Karpas-422 (cell line): ENCODE measurements at places on chromosomes 2 and 18. TPM values are rescaled to one million over a fixed set of nuclear protein-coding genes. Genes with fewer than 3 reads are reported as not detected.
A peak's percentile ranks its signal among the peaks of the same experiment; 100 is the strongest.

GRCh38 chr18:13587937-13588336, 138.4 kb downstream of the FAM210A start:
- DNase-seq = no peak
- H3K36me3 ChIP-seq = no peaks in the 10 kb centered on the region
- H3K4me1 ChIP-seq = peaks cover 88% of the 10 kb centered on the region
- no peaks in the 10 kb centered on the region for H3K27me3 ChIP-seq

DNA sequence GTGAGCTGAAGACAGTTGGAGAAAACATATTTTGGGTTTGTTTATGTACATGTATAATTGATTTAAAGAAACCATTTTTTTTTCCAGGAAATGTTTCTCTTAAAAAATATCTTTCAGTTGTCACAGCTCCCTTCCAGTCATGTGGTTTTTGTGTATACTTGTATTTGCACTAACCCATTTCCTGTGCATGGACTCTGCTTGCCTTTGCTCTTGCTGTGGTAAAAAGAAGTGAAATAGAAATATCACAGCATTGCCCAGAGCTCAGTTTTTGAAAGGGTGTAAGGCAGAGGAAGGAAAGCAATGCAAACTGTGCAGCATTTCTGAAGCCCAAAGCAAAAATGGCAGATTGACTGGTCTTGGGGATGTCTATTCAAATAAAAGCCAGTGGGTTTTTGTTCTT, 10.4 kb upstream of the DOCK10 start:
- no peaks in the 10 kb centered on the region for H3K27me3 ChIP-seq
- no peaks in the 10 kb centered on the region for H3K4me1 ChIP-seq
- no peak overlapping the region for H3K27ac ChIP-seq
- H3K4me3 ChIP-seq = no peak overlapping the region
- no peaks in the 10 kb centered on the region for H3K36me3 ChIP-seq

DNA sequence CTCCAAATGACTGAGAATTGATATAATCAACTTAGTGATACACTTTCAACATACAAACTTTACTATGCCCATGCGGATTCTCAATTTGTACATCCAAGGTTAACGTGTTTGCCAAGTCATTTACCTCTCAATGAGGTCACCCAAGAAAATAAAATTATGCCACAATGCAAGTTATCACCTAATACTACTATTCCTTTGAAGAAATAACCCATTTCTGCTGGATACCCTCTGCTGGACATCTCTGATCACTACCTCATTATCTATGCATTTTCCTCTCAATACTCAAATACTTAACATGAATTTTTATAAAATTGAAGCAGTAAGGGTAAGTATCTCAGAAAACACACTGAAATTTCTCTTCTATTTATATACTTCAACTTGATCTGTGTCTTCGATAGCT, 12.7 kb downstream of the HNRNPLL start:
- H3K4me3 ChIP-seq = no peak overlapping the region
- DNase-seq = no peak
- peaks cover 76% of the 10 kb centered on the region for H3K4me1 ChIP-seq
- no peaks in the 10 kb centered on the region for H3K27me3 ChIP-seq
- peak overlapping the region; percentile 70 for H3K27ac ChIP-seq

DNA sequence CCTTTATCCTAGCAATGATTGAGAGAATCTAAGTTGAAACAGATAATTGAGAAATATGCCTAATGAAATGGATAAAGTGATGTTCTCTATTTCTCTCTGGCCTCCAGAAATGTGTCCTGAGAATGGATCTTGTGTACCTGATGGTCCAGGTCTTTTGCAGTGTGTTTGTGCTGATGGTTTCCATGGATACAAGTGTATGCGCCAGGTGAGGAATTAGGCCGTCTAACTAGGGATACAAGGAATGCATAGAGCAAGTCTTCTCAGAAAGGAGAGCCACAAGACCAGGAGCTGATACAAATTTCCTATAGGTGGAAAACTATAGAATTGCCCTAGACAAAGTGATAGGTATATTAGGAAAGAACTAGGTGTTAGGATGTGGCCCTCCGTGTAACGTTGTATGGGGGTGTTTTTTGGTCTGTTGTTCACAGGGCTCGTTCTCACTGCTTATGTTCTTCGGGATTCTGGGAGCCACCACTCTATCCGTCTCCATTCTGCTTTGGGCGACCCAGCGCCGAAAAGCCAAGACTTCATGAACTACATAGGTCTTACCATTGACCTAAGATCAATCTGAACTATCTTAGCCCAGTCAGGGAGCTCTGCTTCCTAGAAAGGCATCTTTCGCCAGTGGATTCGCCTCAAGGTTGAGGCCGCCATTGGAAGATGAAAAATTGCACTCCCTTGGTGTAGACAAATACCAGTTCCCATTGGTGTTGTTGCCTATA, 592 bp upstream of the CAD start:
- no peak for DNase-seq
- H3K27ac ChIP-seq = peak overlapping the region; percentile 86; the same call in 1 of the 2 replicates
- peak overlapping the region; percentile 75 for H3K4me3 ChIP-seq
- H3K36me3 ChIP-seq = peaks cover 37% of the 10 kb centered on the region
- H3K27me3 ChIP-seq = no peaks in the 10 kb centered on the region
- peaks cover 51% of the 10 kb centered on the region for H3K4me1 ChIP-seq

DNA sequence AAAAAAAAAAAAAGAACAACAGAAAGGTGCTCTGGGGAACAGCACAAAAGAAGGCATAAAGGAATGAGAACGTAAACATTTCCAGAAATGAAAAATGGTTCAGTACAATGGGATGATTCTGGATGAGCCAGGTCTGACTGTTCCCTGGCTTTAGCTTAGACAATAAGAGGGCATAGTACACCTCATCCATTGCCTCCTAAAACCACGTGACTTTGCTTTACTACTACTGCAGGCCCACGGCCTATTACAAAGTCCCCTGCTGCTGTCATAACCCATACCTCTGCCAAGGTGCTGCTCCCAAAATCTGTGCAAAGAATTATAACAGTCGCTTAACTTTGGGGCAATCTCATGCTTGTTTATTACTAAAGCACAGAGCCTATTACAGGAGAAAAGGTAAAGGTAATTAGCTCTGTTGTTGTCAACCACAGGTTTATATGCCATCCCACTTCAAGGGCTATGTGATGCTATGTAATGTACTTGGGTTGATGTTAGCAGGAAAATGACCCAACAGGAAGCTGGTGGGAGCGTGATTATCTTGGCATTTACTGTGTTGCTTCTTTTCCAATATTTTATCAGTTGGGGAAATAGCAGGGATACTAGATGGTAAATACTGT, 26.8 kb downstream of the STK17B start:
- no peak for DNase-seq
- no peaks in the 10 kb centered on the region for H3K27me3 ChIP-seq
- H3K4me3 ChIP-seq = no peak overlapping the region
- no peak overlapping the region for H3K27ac ChIP-seq

DNA sequence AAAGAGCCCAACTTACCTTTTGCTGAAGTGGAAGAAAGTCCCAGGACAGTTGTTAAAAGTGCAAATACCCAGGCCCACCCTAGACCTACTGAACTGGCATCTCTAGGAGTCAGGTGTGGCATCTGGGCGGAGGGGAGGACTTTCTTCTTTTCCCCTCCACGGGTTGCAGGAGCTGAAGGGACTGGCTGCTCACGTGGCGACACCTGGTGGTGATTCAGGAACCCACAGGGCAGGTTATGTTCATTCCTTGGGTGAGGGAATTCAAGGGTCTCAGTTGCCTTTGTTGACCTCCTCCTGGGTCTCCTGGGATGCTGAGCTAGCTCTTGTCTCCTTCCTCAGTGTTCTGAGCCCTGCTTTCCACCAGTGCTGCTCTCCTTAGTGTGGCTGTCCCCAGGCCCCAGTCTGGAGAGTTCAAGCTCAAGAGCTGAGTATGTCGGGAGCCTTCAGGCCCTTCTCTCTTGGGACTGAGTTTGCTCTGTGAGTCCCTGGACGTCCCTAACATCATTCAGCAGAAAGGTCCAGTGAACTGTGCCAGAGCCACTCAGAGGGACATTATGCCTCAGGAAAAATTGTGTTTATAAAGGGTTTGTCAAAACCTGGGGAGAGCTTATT, 56.9 kb downstream of the DYSF start:
- peak; percentile 89 for DNase-seq
- H3K36me3 ChIP-seq = no peaks in the 10 kb centered on the region
- H3K4me1 ChIP-seq = no peaks in the 10 kb centered on the region

DNA sequence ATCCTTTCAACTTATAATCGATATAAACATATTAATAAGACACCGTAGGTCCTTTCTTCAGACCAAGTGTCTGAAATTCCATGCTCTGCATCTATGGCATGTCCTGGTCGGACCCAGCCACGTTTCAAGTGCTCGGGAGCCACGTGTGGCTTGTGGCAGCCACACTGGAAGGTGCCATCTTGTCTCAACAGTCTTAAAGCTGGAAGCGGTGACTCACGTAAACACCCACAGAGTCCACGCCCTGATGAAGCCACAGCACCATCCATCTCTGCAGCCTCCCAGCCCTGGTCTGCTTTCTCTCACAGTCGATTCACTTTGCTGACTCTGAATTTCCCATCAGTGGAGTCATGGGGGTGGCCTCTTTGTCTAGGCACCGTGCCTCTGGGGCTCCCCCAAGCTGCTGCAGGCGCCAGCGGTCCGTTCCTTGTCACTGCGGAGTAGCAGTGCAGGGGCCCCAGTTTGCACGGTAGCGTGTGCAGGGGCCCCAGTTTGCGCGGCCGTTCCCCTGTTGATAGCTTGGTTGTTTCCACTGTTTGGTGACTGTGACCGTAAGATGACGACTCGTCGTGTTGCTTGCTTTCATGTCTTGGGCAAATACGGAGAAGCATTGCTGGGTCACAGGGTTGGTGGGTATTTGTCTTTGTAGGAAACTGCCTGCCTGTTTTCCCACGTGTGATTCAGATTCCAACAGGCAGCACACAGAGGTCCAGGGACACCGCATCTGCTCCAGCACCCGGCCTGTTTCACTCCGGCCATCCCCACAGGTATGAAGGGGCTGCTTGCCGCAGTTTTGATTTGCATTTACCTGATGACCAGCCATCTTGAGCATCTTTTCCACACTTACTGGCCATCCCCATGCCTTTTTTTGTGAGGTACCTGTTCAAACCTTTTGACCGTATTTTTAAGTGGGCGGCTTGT, 240.3 kb downstream of the HDAC4 start:
- no peak overlapping the region for H3K4me3 ChIP-seq
- no peak overlapping the region for H3K27ac ChIP-seq
- H3K36me3 ChIP-seq = no peaks in the 10 kb centered on the region; the same call in 1 of the 2 replicates
- no peak for DNase-seq
- no peaks in the 10 kb centered on the region for H3K27me3 ChIP-seq

DNA sequence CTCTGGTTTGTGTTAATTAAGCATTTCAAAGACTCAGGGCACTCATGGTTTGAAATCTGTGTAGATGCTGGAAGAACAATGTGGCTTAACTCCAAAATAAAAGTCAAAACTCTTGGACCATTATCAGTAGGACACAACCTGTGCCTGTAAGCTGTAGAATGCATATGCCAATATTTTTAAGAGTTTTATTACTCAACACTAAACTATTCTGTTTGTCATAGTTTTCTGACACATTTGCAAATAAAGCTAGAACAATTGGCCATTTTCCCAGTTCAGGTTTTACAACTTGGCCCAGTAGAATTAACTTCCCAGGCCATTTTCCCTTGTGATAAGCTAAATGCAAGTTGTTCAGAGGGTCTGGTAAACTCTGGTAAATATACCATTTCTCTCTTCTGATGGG, 713.1 kb downstream of the CBLN2 start:
- no peak overlapping the region for H3K4me3 ChIP-seq
- no peak overlapping the region for H3K27ac ChIP-seq
- no peaks in the 10 kb centered on the region for H3K4me1 ChIP-seq

DNA sequence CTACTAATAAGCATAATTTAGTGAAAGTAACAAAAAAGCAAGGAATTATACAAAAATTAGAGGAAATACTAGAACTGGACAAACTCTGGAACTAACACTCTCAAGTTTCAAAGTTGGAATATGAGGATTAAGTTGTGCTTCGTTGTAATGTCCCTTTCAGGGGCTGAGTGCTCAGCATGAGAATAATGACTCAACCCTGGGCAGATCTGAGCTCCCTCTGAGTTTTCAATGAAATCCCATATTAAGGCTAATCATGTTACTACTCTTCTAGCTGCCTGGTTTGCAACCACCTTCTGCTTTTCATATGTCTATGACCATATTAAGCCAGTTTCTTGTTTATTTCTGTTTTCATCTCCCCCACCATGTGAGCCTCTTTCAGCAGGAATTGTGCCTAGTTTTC, 274.9 kb upstream of the LRRTM4 start:
- H3K4me1 ChIP-seq = no peaks in the 10 kb centered on the region
- no peaks in the 10 kb centered on the region for H3K27me3 ChIP-seq
- H3K4me3 ChIP-seq = no peak overlapping the region
- H3K36me3 ChIP-seq = no peaks in the 10 kb centered on the region
- DNase-seq = no peak
- no peak overlapping the region for H3K27ac ChIP-seq

DNA sequence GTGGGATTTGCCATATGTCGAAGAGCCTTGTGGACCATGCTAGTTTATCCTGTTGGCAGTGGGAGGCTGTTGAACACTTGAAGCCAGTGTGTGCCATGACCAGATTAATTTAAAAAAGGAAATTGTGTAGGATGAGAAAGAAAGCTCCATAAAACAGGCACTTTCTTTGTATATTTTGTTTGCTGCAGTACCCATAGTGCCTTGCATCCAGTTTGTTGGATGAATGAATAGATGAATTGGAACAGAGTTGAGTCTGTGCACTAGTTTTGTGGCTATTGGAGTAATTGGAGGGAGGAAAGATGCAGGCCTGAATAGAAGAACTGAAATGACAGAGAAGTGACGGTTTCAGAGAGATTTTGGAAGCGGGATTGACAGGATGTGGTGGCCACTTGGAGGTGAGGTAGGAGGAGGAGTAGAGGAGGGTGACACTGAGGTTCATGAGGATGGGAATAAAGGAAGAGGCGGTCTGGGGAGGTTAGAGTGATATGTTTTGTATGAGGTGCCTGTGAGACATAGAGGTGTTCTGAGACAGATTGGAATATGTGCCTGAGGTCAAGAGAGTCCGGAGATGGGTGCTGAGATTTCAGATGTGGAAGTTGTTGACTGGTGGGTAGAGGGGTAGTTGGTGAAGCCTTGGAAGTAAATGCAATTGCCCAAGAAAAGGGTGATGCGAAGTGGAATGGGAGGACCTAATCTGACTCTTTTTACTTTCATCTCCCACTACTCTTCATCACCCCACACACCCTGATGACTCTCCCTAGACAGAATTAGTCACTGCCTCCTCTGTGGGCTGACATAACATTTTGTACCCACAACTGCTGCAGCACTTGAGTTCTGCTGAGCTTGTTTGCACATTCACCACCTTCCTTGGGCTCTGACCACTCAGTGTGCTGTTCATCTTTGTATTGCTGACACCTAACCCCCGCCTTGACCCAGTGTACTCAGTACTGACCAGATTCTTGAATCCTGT, 5.1 kb downstream of the DGUOK start:
- peaks cover 43% of the 10 kb centered on the region for H3K36me3 ChIP-seq
- H3K27ac ChIP-seq = no peak overlapping the region

GRCh38 chr18:59035591-59035990, 104.1 kb upstream of the SEC11C start:
- no peak for DNase-seq
- H3K4me3 ChIP-seq = no peak overlapping the region
- H3K36me3 ChIP-seq = no peaks in the 10 kb centered on the region
- no peak overlapping the region for H3K27ac ChIP-seq

GRCh38 chr2:187638840-187639239, 84.6 kb upstream of the TFPI start:
- DNase-seq = no peak
- no peak overlapping the region for H3K27ac ChIP-seq
- H3K36me3 ChIP-seq = no peaks in the 10 kb centered on the region
- H3K4me1 ChIP-seq = no peaks in the 10 kb centered on the region
- no peak overlapping the region for H3K4me3 ChIP-seq

G6PC2 gene
- not detected in 2 replicates for total RNA-seq

SLC40A1 gene
- total RNA-seq = not detected in 2 replicates

ALPI gene
- not detected in 2 replicates for total RNA-seq

SPC25 gene
- 5.4 and 17.5 TPM in 2 replicates for total RNA-seq

WDR12 gene
- 63.9 and 129 TPM in 2 replicates for total RNA-seq

CIDEA gene
- not detected in 2 replicates for total RNA-seq

MYO5B gene
- 0.97 TPM in 1 of 2 replicates, not detected in the other for total RNA-seq

NYAP2 gene
- not detected in 2 replicates for total RNA-seq
